ENCODE measurements at places on chromosomes 7 and 10.

DNA sequence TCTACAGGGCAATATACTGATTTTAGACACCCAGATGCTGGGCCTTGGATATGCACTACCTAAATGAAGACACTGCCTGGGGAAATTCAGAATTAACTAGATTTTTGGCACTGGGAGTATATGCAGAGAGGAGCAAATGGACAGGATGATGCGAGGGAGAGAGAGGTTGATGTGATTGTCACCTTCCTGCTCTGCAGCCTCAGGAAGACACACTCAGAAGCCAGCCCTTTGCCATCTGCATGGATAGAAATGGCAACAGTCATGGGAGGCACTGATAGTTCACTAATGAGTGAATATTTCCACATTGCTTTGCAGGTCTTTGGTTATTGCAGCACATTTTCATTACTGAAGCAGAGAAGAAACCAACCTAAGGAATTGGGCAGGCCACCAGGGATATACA, 397.2 kb upstream of the NFE2L3 start:
- DNase-seq: no peak

DNA sequence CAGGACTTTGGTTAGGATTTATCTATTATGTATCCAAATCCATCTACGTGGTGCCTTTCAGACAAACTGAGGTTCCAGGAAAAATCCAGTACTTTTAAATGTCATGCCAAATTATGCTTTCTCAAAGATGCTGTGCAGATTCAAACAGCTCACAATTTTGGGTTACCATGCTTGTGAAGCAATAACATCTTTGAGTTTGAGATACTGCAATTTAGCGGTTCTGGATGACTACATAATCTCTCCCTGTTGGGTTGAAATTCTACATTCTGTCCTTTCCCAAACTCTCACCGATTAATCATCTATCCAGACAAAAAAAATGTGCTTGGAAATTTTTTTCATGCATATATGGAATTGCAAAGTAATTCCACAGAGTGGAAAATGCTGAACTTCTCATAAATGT, 3.5 kb downstream of the RHOBTB1 start:
- DNase-seq: peak; percentile 56

DNA sequence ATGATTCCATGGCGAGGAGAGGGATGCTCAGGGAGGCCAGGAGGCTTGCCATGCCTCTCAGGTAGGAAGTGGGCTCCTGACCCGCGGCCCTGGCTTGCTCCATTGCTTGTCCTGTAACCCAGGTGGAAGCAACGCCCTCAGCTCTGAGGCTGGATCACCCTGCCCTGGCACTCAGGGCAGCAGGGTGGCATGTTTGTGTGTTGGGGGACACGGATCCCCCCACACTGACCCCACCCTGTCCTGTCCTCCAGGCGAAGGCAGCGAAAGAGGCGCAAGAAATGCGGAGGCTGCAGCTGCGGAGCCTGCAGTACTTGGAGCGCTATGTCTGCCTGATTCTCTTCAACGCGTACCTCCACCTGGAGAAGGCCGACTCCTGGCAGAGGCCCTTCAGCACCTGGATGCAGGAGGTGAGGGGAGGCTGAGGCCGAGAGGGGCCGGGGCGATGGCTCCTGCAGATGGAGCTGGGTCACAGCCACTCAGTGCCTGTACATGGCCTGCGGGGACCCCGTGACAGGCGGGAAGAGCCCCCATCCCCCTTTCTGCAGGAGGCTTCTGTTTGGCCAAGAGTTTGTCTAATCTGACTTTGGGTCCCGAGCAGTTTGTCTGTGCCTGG, 38.3 kb downstream of the PRF1 start:
- peak; percentile 6 for DNase-seq

GRCh38 chr10:80518143-80518806, 19.4 kb upstream of the SH2D4B start:
- DNase-seq: peak; percentile 52

DNA sequence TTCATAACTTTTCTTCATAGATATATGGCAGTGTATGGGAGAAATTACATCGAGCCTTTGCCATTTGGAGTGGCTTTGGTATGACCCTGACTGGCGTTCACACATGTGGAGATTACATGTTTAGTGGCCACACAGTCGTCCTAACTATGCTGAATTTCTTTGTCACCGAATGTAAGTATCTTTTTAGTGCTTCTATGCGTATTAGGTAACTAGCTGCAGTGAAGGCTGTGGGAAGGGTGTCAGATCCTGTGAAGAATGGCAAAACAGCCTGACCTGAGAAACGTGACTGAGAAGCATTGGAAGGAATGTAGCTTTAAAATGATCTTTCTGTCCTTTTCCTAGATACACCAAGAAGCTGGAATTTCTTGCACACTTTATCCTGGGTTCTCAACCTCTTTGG, 34.5 kb upstream of the VDAC2 start:
- no peak for DNase-seq

DNA sequence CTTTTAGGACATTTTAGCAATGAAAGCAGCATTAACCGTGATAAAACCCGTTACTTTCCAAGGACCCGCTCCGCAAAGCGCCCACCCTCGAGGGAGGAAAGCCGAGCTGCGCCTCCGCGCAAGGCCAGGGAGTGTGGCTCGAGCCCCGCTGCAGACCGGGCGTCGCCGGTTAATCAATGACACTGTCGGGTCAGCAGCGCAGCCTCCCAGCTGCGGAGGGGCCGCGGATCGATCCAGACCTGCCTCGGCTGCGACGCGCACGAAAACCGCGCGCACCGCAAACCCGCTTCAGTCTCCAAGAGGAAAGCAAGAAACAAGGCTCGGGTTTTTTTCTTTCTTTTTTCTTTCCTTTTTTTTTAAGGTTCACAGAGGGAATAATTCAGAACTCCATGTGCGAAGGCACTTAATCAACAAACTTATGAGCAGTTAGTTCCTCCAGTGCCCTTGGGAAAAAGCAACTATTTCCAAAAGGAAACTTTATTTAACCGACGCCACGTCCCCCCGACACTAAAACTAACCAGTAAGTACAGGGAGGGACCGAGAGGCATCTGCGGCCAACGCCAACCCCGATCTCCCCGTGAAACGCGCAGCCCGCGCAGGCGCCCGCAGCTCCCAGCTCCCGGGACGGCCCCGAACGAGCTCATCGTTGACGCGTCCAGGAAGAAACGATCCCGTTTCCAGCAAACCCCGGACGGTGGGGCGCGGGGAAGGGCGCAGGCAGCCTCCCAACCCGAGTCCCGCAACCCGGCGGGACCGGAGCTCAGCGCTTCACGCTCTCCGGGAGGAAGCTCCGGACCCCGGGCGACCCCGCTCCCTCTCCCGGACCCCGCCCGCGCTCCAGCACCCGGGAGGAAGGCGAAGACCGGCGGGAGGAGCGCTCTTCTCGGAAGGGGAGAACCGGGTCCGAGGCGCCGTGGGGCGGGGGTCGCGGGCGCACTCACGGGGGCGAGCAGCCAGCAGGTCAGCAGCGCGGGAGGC, 598 bp downstream of the VIPR2 start:
- DNase-seq: no peak

DNA sequence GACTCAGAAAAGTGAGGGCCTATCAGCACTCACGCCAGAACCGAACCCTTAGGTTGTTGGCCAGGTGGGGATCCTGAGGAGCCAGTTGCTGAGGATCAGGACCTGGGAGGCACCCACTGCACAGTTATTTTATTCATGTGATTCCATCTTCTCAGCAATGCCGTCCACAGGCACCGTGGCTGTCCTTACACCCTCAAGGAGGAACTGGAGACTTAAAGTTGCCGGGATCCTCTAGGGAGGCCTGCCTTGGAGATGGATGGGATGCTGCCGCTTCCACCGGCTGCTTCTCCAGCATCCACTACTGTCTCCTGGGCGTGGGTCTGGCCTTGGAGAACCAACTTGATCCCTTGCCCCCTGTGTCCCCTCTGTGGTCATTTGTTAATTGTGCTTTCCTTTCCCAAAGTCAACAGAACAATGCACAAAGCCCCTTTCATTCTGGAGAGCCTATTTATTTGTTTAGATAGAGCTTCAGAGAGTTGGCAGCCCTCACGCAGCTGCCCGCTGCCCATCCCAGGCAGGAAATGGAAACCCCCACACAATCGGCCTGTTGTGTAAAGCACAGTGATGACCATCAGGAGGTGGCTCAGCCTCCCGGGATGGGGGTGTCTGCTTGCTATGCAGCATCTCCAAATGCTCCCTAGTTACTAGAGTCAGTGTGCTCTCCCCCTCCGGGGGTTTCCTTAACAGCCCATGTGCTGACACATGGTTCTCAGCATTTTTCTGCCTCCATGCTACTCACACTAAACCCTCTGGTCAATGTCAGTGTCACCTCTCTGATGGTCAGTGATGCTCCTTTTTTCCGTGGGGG, 52.9 kb upstream of the IGFBP3 start:
- peak; percentile 77 for DNase-seq

DNA sequence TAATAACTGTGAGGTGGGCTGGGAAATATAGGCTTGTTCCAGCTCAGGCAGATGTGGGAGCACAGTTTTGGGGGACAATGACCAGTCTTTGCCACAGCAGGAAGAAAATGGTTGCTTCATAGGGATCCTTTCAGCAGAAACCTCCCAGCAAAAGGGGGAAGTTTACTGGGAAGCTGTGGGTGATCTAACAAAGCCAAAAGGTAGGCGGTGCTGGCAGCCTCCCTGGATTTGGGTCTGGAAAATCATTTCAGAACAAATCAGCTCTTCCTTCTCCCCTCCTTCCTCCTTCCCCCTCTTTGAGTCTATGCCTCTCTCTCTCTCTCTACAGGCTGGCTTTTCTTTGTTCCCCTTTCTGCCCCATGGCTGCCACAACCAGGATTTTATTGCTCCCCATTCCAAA, 16.2 kb downstream of the RPS24 start:
- DNase-seq: no peak

- DNase-seq: no peak
Measured at GRCh38 chr7:68371985-68372384, 1226.3 kb upstream of the AUTS2 start.

DNA sequence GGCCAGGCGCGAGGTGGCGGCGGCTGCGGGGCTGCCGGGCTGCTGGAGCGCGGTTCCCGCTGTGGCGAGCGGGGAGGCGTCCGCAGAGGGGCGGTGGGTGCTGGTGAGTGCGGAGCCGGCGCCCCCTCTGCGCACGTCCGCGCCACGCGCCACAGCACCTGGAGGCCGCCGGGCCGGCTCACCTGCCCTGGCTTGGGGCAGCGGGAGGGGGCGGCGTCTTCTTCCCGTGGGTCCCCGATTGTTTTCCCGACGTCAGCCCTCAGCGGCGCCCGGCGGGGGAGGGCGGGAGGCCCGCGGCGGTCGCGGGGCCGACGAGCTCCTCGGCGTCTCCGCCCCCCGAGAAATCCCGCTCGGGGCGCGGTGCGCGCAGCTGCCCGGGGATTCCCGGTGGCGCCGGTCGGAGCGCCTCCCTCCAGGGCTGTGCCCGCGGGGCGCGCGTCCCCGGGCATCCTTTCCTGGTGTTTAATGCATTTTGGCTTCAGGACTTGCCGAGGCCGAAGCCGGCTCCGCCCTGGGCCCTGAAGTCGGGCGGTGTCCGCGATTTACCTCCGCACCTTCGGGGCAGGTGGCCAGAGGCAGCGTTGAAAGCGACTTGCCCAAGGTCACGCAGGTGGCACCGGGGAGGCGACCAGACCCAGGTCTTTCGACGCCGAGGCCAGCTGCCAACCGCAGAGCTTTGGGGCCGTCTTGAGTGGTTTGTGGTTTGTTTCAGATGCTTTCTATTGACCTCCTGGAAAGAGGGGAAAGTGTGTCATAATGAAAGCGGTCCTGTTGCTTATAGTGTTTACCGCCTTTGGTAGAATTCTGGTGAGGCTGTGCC, 561 bp downstream of the PLEKHA1 start:
- DNase-seq: peak; percentile 92

GRCh38 chr10:102113956-102114857, 6.0 kb downstream of the LDB1 start:
- DNase-seq: peak; percentile 92

GRCh38 chr7:79454361-79454960, 994 bp upstream of the MAGI2 start:
- DNase-seq: peak; percentile 73

DNA sequence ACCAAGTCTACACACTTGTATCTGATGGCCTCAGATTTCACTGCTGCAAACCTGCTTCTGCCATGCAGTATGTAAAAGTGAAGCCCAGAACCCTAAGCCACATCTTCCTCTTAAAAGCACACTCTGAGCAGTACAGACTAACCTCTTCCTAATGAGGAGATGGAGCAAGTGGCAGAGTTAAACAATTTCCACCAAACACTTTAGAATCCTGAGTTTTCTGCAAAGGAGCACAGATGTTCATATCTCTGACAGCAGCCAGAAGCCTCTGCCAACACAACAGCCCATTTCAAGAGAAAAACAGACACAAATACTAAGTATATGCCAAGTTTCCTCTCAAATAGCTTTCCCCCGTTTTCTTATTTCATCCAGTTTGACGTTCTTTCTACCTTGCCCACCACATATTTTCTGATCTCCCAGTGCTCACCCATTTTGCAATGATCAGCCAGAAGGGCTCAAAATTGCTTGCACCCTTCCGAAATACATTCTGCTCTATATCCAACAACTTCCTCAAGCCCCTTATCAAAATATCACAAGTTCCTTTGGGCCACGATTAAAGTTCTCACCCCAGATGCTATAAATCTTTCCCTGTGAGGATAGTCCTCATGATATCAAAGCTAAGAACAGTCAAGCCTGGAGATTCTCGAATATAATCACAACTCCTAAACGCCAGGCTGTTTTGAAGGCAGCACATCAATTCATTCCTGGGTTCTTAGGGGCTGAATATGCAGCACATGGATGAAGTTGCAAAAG, 27.5 kb downstream of the ELMO1 start:
- DNase-seq: no peak

GRCh38 chr7:116704650-116705228, 32.7 kb downstream of the MET start:
- DNase-seq: no peak

DNA sequence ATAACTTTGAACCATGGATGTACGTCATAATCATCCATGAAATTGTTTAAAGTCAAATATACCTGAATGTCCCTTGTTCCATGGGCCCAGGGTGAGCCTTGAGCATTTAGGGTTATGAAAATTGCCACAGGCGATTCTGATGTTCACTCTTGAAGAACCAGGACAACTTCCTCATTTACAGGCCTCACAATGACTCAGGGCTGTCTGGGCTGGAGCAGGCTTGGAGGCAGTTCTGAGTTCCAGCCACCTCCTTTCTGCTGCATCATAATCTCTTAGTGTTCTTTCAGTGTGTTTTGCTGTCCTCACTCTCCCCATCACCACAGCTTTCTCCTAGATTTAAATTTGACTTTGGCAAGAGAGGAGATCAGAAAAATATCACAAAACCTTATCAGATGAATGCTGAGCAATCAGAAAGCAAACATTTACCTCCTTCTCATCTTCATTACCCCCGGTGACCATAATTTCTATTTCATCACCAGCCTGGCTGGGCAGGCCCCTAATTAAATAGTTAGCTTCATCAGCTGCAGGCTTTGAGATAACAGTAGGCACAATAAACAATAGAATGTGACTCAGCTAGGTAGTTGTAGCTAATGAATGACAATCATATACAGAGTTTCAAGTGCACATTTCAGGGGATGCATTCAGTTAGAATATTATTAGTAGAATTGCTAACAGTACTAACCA, 571.0 kb downstream of the SH2D4B start:
- no peak for DNase-seq

DNA sequence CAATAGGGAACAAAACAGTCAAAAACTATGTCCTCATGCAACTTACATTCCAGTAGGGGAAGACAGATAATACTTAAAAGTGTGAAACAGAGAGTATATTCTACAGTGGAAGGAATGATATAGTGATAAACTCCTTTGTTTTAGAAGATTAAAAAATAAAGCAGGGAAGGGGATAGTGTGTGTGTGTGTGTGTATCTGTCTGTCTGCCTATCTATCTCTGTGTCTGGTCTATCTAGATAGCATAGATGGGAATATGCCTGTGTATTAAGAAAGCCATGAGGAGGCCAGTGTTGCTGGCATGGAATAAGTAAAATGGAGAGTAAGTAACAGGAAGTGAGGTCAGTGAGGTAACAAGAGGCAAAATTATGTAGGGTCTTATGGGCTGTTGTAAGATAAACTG, 42.2 kb downstream of the EXOC6 start:
- no peak for DNase-seq
